ENCODE measurements at places on chromosomes 4 and X. TPM values are rescaled to one million over a fixed set of nuclear protein-coding genes. Genes with fewer than 3 reads are reported as not detected.

Gene PLP2
- total RNA-seq = 22.6 TPM

Gene SMARCA1
- total RNA-seq = 31.0 TPM

Gene MYOZ2
- total RNA-seq = under 0.01 TPM

Gene NKX1-1
- total RNA-seq = not detected

Gene ADH1C
- not detected for total RNA-seq

GRCh38 chr4:95551653-95552052, 2.9 kb upstream of the UNC5C start:
- peaks cover 36% of the 10 kb centered on the region for H3K27me3 ChIP-seq
- DNase-seq = no peak
- no peak overlapping the region for H3K4me3 ChIP-seq
- no peaks in the 10 kb centered on the region for H3K36me3 ChIP-seq
- H3K4me1 ChIP-seq = no peaks in the 10 kb centered on the region

DNA sequence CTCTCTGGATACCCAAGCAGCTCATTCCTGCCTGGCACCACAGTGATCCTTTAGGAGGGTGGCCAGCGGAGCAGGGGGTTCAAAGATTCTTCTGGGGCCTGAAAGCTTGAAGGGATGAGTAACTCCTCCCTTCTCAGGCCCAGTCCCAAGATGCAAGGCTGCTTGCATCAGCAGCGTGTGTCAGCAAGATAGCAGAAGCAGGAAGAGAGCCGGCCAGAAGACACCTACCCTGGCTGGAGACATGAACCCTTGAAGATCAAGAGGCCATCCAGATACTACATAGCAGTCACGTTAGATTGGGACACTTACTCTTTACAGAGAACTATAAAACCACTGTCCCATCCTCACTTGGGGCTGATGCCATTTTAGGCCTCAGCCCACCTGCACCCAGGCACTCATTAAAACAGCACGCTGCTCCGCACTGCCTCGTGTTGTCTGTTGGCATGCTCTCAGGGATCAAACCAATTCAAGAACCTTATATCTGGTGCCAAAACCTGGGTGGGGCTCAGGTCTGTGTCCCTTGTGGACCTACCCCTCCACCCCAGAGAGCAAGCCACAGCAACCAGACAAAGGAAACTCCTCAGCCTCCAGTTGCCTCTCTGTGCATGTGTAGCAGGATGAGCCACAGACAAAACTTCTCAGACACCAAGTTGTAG, 6.5 kb downstream of the UGT2B17 start:
- DNase-seq = no peak
- no peaks in the 10 kb centered on the region for H3K27me3 ChIP-seq
- no peak overlapping the region for H3K27ac ChIP-seq

GRCh38 chr4:133565379-133565778, 416.3 kb downstream of the PCDH10 start:
- H3K27ac ChIP-seq = no peak overlapping the region
- no peaks in the 10 kb centered on the region for H3K4me1 ChIP-seq
- H3K36me3 ChIP-seq = no peaks in the 10 kb centered on the region
- DNase-seq = peak; percentile 7
- H3K4me3 ChIP-seq = no peak overlapping the region

- no peaks in the 10 kb centered on the region for H3K36me3 ChIP-seq
- H3K27me3 ChIP-seq = no peaks in the 10 kb centered on the region
- peak overlapping the region; percentile 52 for H3K4me3 ChIP-seq
- DNase-seq = no peak
Observed at GRCh38 chr4:139735381-139736273, 70.0 kb downstream of the MGST2 start.
